GM03348 (cell line): ENCODE measurements at places on chromosomes 16 and 17.
A peak's percentile ranks its signal among the peaks of the same experiment; 100 is the strongest.

DNA sequence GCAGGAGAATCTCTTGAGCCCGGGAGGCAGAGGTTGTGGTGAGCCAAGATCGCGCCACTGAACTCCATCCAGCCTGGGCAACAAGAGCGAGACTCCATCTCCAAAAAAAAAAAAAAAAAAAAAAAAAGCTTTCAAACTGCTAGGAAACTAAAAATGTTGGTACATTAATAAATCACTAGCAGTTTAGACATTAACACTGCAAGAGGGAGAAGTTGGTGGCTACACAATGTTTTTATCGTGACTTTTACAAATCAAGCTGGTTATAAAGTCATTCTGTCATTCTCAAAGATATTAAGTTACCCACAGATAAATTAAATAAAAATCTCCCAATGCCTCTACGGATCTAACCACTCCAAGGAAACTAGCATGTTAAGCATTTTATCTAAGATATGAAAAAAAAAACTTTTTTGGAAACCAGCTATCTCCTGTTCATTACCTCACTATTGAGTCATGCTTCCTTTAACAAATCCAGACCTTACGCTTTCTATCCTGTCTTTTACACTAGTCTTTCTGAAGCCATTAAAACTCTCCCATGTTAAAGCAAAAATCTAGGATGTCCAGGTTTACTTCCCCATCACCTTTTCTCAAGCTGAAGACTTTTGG is 85.9 kb upstream of the SMURF2 start:
- peak; percentile 56 for DNase-seq

DNA sequence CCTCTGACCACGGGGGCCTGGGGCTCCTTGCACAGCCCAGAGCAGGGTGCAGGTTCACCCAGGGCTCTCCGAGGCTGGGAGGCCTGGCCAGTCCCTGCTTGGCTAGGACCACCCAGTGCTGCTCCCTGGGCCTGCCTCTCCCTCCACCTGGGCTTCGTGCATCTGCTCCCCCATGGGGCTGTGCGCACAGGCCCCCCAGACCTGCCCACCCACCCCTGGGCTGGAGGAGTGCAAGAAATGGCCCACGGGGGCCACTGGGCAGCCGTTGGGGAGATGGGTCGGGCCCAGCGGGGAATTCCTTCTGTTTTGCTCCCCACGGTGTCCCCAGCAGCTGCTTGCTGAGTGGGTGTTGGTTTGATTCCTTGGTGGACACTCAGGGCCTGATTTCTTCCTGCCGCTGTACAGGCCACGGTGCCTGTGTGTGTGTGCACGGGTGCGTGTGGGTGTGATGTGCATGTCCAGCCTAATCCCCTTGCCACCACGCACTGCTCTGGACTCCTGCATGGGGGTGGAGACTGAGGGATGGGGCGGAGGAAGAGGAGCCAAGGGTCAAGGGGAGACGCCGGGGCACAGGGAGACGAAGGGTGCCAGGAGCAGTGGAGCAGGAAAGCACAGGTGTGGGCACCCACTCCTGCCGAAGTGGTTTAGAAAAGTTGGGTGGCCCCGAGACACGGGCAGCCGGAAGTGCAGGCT is 8.5 kb downstream of the PRSS27 start:
- DNase-seq, result no peak

GRCh38 chr16:80526418-80527061 is 14.3 kb upstream of the DYNLRB2 start:
- peak; percentile 61 for DNase-seq

DNA sequence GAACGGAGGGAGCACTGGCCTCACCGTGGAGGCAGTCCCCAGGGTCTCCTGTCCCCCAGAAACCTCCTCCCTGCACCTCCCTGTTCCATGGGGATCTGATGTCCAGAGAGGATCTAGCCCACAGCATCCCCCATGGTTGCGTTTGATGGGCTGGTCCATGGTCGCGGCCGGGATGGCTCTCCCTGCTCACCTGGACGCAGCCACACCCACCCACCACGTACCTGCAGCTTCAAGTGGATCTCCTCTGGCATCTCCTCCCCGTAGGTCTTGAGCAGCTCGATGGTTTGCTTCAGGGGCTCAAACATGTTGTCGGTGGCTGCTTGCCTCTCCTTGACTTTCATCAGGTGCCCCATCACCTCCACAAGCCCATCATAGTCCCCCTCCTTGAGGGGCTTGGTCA is 47.9 kb downstream of the DNAH17 start:
- no peak for DNase-seq

- no peak for DNase-seq
These were observed 29.3 kb upstream of the GSG1L start for GRCh38 chr16:28092721-28093384.

DNA sequence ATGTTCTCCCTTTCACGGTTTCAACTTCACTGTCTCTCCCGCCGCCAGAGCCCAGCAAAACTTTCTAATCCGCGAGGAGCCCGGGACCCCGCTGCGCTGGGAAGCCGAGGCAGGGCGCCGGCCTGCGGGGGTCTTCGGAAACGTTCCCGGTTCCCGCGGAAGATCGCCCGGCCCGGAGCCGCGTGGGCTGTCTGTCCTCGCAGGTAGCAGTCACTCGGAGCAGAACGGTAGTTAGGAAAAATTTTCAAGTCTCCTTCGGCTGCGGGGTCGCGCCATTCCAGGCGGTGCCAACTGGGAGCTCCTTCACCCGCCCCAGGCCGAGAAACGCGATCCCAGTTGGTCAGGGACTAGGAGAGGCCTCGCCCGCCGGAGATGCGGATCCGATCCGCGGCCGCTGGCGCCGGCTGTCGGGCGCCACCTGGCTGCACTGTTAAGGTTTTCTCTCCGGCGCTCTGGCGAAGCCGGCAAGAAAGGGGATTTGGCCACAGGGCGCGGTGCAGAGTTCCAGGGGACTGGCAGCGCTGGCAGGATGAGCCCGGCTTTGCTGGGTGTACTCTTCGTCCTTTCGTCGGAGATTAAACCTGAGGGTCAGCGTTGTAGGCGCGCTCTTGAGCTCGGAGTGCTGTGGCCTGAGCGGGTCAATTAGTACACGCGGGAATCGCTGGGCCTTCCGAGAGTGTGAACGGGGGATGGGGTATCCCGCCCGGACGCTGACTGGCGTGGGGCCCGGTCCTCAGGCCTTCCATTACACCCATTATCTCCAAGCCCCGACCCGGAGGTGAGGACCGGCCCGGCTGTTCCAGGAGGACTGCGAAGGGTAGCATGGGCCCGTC is 135.4 kb downstream of the KCNJ12 start:
- DNase-seq, result peak; percentile 93

GRCh38 chr17:17497065-17497844 is 1.1 kb upstream of the RASD1 start:
- DNase-seq, result no peak

GRCh38 chr17:546456-546855 is 168.2 kb downstream of the VPS53 start:
- no peak for DNase-seq

DNA sequence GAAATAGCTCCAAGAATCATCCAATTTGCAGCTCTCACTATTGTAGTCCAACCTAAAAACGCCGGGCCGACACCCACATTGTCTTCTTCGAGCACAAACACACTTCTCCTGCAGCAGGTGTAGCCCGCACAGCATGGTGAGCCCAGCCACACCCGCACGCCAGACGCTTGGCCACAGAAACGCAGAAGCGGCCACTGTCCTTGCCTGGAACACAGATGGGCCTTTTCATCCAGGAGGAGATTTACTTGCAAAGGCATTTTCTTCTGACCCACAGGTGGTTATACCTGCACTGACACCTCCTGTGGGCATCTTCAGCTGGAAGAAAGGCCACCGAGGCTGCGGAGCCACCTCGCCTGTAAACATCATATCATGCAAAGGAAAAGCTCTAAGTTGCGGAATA is 98.4 kb downstream of the ADCY9 start:
- DNase-seq, result no peak

DNA sequence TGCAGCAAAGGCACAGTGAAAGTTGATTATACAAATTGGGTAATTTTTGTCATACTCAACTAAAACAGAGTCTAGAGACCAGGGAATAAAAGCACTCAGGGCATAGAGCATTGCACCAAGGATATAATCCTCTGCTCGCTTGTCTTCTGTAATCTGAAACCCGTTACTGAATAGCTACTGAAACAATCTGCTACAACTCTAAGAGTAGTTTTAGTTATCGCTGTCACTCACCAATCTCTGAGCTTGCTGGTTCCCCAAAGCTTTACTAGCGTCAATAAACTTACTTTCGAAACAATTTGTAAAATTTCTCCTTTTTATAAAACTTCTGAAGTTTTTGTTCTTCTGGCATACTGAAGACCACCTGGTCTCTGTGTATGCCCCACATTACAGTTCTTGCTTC is 22.9 kb upstream of the SLC35G3 start:
- no peak for DNase-seq

DNA sequence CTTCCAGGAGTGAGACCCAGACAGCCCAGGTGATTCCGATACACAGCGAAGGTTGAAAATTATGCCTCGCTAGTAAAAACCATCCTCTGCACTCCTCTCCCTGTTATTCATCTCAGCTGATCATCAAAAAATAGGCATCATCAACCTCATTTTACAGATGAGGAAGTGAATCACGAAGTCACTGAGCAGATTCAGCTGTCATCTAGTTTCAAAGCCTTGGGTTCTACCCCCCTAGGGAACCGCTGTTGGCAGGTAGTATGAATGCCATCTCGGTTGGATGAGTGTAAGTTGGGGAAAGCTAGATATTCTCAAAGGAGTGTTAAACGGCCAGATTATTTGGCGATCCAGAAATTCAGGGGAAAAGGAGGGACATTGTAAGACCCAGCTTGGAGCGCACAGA is 2.0 kb downstream of the CRYM start:
- no peak for DNase-seq
